ENCODE measurements at places on chromosomes 6 and 20.

DNA sequence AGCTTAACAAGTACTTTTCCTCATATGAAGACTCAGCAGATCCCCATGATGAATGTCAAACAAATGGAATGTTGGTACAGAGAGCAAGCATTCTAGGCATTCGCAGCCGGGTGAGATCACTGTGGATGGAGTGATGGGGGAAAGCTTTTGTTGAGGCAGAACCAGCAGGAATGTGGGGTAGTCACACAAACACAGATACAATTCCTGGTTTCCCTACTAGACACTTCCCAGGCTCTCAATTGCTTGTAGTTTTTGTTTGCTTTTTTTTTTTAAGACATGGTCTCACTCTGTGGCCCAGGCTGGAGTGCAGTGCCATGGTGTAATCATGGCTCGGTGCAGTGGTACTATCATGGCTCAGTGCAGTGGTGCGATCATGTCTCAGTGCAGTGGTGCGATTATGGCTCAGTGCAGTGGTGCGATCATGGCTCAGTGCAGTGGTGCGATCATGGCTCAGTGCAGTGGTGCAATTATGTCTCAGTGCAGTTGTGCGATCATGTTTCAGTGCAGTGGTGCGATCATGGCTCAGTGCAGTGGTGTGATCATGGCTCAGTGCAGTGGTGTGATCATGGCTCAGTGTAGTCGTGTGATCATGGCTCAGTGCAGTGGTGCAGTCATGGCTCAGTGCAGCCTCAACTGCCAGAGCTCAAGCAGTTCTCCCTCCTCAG, 15.4 kb upstream of the IER3 start:
- peak; percentile 87 for DNase-seq

GRCh38 chr6:81326881-81327561, 425.5 kb downstream of the TENT5A start:
- DNase-seq, result no peak

GRCh38 chr6:55069132-55069781, 105.1 kb upstream of the HCRTR2 start:
- peak; percentile 54 for DNase-seq

- no peak for DNase-seq
Measured at GRCh38 chr6:146944077-146944476, 260.1 kb upstream of the STXBP5 start.

- DNase-seq, result no peak
Measured at GRCh38 chr20:58497076-58497641, 18.0 kb downstream of the APCDD1L start.

DNA sequence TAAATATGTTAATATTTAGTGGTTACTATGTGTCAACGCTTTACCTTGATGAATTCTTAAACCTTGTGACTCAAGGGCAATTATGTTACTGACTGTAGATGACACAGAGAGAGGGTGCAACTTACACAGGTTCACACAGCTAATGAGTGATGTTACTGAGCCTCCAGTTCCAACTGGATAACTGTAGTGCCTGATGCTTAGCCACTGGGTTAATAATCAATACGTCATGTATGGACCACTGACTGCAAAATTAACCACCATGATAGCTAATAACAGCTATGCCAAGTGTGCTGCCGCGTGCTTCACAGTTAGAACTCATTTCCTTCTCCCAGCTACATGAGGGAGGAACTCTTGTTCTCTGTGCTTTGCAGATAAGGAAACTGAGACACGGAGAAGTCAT, 45.4 kb downstream of the SIRPA start:
- no peak for DNase-seq

- DNase-seq, result peak; percentile 39
Measured at GRCh38 chr6:163405412-163406309, 8.9 kb upstream of the QKI start.

- no peak for DNase-seq
Measured at GRCh38 chr20:58880994-58881752, 28.7 kb downstream of the GNAS start.

GRCh38 chr6:108323710-108324466, 29.0 kb downstream of the AFG1L start:
- DNase-seq, result no peak

DNA sequence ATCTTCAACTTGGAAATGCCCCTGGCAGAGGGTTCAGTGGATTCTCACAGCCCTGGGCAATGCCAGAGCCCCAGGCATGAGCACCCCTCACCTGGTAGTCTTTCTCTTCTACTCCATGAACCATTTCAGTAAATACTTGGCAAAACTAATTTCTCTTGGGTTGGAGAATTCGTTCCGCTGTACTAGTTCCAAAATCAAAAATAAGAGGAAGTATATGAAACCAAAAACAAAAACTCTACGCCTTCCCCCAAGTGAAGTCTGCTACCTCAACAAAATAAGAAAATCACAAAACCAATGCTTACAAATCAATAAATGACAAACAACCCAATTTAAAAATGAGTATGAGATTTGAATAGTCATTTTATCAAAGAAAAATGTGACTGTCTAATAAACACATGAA, 12.6 kb downstream of the GFOD1 start:
- no peak for DNase-seq

All from lung microvascular endothelial cell (primary cell).